NCI-H1105 (cell line): ENCODE measurements at places on chromosomes 7 and 10.

- DNase-seq, result no peak
Observed at GRCh38 chr7:29878081-29878688, 71.9 kb downstream of the WIPF3 start.

GRCh38 chr10:60877061-60877776 is 66.8 kb downstream of the RHOBTB1 start:
- DNase-seq, result no peak

- DNase-seq, result no peak
Observed at GRCh38 chr10:58467931-58468635, 44.6 kb upstream of the BICC1 start.

- no peak for DNase-seq
Observed at GRCh38 chr7:128852537-128853254, 10.0 kb upstream of the ATP6V1F start.

DNA sequence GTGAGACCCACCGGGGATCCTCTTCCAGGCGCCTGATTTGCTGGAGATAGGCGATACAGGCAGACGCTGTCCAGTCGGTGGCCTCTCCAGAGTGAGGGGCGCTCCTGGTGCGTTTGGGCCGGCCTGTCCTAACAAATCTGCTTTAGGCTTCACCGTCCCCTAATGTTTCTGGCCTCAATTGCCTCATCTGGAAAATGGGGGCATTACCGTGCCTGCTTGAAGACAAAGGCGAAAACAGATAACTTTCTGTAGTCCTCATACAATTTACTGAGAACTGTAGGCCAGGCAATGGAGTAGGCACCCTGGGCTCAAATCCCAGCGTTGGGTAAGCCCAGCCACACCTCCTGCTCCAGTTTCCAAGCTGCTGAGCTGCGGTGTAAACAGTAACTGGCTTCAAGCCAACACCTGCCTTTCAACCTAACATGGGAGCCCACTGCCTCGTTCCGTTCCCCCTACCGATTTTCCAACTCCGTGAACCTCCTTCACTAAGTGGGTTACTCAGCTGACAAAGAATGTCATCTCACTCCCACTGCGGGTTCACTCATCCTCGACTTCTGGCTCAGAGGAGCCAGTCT is 589 bp upstream of the ZFAND4 start:
- no peak for DNase-seq

DNA sequence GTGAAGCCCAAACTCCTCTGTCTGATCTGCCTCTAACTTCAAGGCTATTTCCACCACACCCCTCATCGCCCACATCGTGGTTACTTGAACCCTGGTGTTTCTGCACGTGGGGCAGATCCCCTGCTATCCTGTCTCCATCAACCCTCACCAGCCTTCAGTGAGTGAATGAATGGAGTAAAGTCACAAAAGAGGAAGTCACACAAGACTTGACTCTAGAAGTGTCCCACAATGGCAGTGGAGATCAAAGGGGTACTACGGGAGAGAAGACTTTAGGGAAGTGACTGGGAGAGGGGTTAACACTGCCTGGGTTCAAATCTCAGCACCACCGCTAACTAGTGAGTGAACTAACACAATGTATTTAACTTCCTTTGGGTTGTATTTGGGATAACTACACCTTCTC is 85.9 kb downstream of the COBL start:
- DNase-seq, result no peak

DNA sequence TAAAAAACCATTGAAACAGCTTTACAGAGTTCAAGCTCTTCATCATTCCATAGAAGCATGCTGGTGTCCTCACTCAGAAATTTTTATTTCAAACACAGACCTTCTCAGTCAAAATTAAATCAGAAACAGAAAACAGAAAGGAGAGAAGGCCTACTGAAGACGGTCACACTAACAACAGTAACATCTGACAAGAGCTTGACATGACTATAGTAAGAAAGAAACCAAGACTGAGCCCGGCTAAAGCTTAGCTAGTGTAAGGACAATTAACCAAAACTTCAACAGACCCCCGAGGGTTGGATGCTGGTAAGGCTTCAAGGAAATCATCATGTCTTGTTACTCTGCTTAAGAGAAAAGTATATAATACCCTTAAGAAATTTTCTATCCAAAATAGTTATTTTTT is 38.6 kb downstream of the MTPN start:
- DNase-seq, result no peak

- no peak for DNase-seq
Observed at GRCh38 chr10:5396556-5397300, 7.9 kb downstream of the TUBAL3 start.

GRCh38 chr7:4854916-4855315 is 6.9 kb downstream of the PAPOLB start:
- DNase-seq, result no peak

GRCh38 chr10:132467464-132468149 is 70.0 kb upstream of the INPP5A start:
- DNase-seq, result no peak

DNA sequence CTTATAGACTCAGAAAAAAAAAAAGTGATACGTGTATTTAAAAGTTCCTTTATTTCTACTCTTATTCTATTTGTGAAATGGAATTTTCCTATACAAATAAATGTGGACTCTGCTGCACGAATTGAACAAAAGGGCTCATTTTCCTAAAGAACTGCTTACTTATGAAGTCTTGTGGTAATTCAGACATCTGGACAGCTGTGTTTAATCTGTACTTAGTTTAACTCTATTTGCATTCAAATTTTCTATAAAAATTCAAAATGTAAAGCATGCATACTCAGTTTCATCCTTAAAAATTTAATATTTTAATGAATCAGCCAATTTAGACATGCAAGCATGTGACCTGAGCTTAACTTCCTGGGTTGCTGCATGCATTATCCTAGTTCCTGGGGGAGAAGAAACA is 118.0 kb upstream of the PCLO start:
- DNase-seq, result no peak

DNA sequence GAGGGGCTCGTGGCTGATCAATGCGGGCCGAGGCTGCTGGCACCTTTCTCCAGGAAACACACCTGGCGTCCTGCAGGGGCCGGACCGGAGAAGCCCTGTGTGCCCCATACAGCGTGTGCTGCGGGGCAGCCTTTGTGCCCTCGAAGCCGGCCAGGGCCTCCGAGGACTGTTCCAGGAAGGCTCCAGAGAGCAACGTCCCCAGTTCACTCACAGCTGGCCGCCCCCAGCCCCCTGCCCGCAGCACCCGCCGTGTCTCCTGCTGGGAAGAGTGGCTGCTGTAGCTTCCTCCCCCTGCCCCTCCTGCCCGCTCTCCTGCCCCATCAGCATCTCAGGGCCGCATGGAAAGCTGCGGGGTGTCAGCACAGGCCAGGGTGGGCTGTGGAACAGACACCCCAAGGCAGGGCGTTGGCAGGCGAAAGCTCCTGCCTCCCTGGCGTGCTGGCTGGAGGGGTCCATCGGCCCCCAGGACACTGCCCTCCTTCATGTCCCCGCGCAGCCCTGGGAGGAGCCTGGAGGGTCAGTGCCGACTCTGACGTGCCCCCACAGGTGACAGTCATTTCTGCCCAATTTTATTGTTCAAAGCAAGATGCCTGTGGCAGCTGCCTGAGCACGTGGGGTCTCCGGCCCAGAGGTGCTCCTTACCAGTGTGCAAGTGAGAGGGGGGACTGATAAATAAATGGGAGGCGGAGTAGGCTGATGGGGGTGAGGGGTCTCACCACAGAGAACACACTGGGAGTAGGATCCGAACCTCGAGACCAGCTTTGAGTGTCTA is 95.8 kb upstream of the DIP2C start:
- DNase-seq, result no peak

DNA sequence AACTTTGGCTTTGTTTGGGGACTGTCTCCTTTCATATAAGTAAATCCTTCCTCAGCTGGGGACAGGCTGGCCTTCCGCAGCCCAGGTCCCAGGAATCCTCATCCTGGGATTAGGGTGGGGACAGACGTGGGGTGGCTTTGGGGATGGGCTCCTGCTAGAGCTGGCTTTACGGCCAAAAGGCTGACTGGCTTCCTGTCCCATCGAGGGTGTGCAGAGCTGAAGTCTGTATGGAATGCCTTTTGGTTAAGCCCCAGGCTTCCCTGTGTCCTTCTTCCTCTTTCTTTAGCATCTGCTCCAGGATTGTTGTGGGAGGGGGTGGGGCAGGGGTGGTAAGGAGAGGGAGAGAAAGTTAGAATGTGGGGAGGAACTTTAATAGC is 59.4 kb upstream of the AQP1 start:
- DNase-seq, result no peak
